NCI-H2171 (cell line): ENCODE measurements at places on chromosomes 3 and 15.

DNA sequence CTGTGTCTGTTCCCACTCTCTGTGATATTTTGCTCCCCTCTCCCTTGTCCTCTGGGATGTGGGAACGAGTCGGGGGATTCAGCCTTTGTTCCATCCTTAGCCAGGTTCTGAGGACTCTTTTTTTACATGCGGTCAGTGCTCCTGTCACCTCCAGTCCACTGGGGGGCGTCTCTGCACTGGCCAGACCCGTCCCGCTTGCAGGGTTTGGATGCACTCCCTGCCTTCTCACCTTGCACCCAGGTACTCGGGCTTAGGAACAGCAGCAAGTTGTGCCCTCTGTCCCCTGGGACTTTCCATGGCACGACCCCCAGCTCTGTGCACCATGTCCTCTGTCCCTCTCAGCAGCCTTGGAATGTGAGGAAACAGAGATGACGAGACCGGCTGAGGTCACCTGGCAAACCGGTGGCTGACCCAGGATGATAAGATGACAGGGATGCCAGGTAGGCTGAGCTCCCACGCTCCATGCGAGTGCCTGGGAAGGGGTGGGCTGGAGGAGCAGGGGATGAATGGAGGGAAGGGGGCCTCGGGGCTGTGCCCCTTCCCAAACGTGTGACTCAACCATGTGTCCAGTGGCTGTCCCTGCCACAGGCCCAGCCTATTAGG is 27.3 kb upstream of the FGD5 start:
- DNase-seq, result no peak

- no peak for DNase-seq
These were observed 474.1 kb downstream of the FOXP1 start for GRCh38 chr3:71109241-71109976.

GRCh38 chr3:174358252-174358651 is 500.9 kb upstream of the NAALADL2 start:
- DNase-seq, result no peak

DNA sequence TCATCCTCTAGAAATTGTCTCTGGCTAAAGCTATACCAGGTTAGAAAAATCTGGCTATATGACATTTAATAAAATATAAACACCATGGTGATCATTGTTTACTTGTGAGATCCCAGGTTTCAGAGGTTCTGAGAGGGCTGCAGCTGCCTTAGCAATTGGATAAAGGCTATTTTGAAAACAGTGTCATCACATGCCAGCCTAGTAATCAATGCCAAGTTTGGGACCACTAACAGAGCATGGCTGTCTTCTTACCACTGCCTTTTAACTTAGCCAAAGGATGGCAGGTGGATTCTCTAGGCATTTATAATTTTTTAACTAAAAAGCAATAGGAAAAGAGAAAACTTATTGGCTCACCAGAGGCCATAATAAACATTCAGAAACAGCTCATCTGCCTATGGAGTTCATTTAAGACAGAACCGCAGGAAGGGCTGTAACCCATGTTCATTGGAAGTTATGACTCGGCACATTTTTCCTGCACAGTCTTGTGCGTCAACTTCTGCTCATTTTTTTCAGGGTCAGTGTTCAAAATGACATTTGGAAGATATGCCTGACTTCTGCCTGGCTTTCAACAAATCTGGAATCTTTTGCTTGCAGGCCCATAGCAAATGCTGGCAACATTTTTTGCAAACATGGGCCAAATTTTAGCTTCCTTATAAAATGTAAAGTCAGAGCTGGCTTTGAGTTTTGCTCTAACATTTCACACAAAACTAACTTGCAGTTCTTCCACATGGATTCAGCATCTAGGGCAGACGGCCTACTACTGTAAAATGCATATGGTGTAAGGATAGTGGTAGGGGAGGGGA is 476.0 kb upstream of the TBL1XR1 start:
- DNase-seq, result no peak

DNA sequence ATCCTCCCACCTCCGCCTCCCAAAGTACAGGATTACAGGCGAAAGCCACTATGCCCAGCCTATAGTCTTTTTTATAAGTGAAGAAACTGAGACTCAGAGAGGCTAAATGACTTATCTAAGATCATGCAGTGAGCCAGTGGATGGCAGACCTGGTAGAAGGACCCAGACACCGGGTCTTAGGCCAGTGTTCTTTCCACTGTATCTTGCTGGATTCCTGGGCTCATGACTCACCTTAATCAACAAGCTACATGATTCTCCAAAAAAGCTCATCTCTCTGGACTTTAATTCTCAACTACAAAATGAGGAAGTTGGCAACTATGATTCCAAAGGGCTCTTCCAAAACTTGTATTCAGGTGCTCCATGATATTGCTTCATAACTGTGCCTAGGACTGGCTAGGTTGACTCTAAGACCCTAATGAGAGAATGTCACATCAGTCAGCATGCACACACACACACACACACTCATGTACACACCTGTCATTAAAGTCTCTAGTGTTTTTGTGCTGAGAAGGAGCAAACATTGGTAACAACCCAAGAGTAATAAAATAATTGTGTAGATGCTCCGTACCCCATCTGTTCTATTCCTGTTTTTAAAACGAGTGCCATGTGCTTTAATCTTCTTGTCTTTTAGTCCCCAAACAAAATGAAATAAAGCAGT is 89.7 kb upstream of the SLC4A7 start:
- no peak for DNase-seq

- DNase-seq, result no peak
These were observed 81.3 kb downstream of the ADCY5 start for GRCh38 chr3:123367467-123368154.

GRCh38 chr15:91216000-91216399 is 115.9 kb downstream of the SV2B start:
- DNase-seq, result no peak
